ENCODE measurements at places on chromosomes 2 and 18.

GRCh38 chr2:220353897-220354296, 726.5 kb downstream of the SLC4A3 start:
- DNase-seq = peak; percentile 64

- peak; percentile 87 for DNase-seq
Measured at GRCh38 chr2:130824492-130825061, 12.1 kb upstream of the ARHGEF4 start.

- no peak for DNase-seq
Measured at GRCh38 chr2:131394147-131394931, 30.4 kb upstream of the RAB6D start.

- DNase-seq = no peak
Measured at GRCh38 chr2:132654968-132655367, 15.0 kb downstream of the LYPD1 start.

DNA sequence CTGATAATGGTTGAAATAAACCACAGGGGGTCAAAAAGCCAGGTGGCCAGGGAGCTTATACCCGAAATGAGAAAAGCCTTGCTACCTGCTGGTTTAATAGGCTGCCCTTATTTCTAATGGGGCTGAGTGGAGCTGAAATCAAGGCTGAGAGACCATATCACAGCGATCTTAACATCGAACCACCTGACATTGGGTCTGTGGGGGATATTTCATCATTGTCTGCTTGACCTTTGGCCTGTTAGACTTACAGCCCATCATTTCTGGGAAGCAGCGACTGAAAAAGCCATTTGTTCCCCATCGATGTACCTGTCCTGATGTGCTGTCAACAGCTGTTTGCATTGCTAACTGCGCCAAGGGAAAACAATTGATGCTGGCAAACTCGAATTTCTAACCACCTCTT, 199.7 kb upstream of the SLC14A2 start:
- DNase-seq = no peak

- no peak for DNase-seq
Measured at GRCh38 chr2:96907115-96908041, 37.5 kb upstream of the SEMA4C start.

DNA sequence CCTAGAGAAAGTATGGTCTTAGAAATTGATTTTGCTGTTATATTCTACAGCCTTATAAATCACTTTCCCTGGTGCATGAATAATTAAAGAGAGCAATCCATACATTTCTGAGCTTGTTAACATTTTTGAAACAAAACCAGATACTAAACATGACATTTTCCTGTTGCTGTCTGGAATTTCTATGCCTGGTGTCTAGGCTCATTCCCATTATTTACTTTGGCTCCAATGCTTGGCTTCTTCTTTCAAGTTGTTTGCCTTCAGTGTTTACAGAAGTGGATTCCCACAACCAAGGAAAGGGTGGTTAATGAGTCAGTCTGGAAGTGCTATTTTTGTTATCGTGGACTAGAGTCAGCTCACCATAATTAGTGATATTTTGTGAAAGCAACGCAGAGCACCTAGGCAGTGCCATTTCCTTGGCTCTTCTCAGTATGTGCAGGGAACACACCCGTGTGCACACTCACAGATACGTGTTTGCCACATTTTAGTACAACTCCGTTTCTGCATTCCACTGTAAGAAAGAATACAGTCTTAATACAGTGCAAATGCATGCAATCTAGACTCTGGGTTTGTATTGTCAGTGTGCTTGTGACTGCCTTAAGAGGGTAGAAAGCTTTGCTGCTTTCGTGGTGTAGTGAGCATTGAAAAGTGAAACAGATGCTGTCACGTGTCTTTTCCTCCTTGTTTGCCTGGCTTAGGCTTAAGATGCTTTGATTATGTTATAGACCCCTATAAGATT, 185.0 kb upstream of the RASGRP3 start:
- peak; percentile 89 for DNase-seq

GRCh38 chr2:98759338-98759737, 28.4 kb upstream of the MGAT4A start:
- no peak for DNase-seq

- DNase-seq = no peak
Measured at GRCh38 chr2:43052204-43052943, 174.0 kb downstream of the ZFP36L2 start.
